Stimulated activated CD8-positive, alpha-beta memory T cell treated with anti-CD3 and anti-CD28 coated beads, Interleukin-4, amount 100 ng/mL, for 24 hours (primary cell): ENCODE measurements at places on chromosomes 12 and 14.

DNA sequence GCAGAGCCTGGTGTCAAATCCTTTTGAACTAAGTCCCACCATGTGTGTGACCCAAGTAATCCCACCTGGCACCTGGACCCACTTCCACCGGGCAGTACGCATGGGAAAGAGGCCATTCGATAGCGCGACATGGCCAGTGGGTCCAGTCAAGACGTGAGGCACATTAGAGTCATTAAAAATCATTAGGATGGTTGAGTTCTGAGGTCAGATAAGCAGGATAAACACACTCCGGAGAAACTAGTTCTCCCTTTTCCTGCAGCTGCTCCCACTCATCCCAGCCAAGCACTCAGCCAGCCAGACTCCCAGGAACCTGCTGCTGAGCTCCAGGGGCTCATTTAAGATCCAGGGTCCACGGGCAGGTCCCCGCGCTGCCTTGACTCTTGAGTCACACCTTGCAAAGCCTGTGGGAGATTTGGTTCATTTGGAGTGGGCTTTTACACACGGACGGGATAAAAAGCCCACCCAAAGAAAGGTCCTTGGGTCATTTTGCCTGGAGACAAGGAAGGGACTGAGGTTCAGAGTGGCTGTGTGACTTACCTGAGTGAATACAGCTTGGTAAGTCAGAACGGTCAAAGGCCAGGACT lies 313.9 kb downstream of the BCL11B start:
- DNase-seq: no peak

- no peak for DNase-seq
Observed at GRCh38 chr12:89544681-89545184, 18.9 kb upstream of the POC1B start.

- DNase-seq: no peak
Observed at GRCh38 chr14:38761033-38761432, 342.0 kb downstream of the SEC23A start.

DNA sequence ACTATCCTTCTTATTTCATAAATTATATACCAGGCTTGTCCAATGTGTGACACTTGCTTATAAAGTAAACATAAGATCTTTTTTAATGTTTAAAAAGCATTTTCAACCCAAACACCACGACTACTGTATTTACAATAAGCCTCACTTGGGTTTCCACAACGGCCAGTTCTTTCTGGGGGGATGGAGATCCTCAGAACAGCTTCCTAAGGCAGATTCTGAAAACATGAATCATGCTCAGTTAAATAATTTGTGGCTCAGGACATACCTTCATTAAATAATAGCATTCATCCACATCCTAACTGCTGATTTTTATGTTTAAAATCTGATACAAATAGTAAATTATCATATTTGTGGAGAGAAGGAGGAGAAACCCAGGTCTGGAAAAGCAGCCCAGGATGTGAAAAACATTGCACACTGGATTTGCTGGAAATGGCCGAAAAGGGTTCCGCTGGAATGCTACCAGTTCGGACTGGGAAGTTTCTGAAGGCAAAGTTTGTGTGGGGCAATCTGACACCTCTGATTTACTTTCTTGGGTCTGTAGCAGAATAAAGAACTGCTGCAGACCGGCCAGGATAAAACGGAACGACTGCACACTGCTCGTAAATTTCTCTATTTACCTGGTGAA lies 597 bp downstream of the GLT8D2 start:
- DNase-seq: no peak

DNA sequence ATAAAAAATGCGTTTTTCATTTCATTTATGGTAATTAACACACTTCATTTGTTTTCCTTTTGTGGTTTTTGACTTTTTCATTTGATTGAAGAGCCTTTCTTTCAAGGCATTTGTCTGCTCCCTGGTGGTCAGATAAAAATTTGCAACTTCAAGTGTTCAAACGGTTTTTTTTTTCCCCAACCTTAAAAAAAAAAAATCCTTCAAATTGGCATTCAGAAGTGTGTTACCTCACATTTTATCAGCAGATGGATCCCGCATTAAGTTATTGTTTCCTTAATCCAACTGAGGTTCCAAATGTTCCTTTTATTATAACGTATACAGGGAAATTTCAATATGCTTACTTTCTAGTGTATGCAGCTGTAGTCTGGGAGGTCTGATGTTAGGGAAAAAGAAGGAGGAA lies 47.2 kb downstream of the MYF5 start:
- DNase-seq: no peak

- DNase-seq: peak; percentile 67
Observed at GRCh38 chr12:100154474-100155247, 12.0 kb upstream of the BLTP3B start.

GRCh38 chr14:93186466-93186865 lies 1.3 kb downstream of the LYSET start:
- DNase-seq: no peak

DNA sequence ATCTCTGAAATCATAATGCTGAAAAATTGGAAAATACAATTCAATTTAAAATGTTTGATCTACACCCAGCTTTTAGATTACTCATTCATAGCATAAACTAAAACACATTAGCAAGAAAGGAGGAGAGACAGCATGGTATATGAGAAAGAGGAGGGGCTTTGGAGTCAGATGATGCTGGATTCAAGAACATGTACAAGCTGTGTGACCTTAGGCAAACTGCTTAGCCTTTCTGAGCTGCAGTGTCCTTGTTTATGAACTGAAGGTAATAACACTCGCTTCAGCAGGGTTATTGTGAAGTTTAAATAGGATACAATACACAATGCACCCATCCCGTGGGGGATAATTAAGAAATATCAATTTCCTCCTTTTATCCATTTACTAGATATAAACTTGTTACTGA lies 79.2 kb downstream of the MAP1LC3B2 start:
- no peak for DNase-seq

GRCh38 chr14:92670643-92671366 lies 77.6 kb downstream of the LGMN start:
- DNase-seq: no peak

DNA sequence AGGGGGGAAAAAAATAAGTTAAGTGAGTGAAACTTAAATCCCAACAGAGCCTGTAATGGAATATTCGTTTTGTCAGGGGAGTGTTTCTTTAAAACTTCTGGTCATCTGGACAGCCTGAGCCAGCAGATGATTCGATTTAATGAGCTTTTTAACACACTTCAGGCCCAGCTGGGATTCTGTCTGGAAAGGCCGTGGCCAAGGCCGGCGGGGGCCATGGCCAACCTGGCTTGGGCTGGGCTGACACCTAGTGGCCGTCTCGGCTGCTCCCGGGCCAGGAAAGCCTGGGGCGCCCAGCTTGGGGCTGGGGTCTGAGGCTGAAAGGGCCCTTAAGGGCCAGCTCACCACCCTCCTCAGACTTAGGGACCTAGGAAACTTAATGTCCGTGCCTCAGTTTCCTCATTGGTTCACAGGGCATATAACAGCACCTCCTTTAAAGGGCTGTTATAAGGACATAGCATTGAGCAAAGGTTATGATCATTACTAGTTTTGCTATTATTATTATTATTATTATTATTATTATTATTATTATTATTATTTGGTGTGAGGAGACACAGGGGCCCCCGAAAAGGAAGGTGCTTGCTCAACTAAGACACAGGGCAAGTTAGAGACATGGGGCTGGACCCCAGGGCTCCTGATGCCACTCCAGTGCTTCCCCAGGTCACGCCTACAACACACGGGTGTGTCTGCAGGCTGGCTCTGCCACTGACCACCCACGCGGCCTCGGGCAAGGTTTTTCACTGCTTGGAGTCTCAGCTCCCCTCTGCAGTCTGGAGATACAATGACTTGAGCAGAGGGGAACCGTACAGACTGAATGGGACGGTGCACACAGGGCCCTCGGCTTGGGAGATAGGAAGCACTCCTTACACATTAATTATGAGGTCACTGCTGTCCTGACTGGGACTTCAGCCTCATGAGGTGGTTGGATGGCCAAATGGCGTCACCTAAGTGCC lies 84.0 kb downstream of the SYNE3 start:
- no peak for DNase-seq

GRCh38 chr12:63966606-63966975 lies 122.1 kb downstream of the SRGAP1 start:
- no peak for DNase-seq

DNA sequence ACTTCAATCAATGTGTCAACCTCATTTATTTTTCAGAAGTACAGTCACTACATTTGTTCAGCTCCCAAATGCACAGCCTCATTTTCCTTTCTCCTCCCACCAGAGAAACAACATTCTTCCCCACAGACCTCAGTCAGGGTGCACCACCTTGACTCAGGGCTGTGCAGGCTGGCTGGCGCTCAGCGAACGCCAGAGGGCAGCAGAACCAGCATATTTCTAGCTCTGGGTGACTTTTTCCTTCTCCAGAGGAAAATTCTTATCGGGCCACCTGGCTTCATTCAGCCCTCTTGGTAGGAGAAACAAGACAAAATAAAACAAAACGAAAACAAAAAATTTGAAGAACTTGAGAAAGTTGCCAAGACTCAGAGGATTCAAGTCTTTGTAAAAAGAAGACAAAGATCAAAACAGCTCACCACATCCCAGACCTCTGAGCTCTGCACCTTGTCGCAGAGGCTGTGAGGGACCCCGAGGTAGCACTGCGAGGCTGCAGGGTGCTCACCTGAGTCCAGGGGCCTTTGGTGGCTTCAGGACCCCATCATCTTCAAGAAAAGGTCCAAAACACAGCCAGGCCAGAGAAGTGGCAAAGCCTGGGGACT lies 33.7 kb downstream of the PAH start:
- DNase-seq: peak; percentile 4

DNA sequence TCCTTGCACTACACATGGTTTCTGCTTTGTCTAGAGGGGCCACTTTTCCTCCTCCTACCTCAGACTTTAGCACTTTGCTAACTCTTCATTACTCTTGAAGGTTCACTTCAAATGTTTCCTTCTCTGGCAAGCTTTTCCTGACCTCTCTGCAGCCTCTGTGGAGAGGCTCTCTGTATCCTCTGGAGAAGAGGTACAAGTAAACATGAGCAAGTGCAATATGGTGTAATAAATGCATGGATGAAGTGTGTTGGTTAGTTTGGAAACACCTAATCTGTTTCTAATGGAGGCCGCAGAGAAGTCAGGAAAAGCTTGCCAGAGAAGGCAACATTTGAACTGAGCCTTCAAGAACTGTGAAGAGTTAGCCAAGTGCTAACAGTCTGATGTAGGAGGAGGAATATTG lies 329.3 kb downstream of the GRIN2B start:
- DNase-seq: no peak

GRCh38 chr12:67068204-67068731 lies 200.9 kb upstream of the CAND1 start:
- DNase-seq: no peak

- no peak for DNase-seq
Observed at GRCh38 chr12:119714614-119715267, 46.8 kb downstream of the PRKAB1 start.

GRCh38 chr12:30870491-30871265 lies 55.9 kb upstream of the TSPAN11 start:
- DNase-seq: no peak

DNA sequence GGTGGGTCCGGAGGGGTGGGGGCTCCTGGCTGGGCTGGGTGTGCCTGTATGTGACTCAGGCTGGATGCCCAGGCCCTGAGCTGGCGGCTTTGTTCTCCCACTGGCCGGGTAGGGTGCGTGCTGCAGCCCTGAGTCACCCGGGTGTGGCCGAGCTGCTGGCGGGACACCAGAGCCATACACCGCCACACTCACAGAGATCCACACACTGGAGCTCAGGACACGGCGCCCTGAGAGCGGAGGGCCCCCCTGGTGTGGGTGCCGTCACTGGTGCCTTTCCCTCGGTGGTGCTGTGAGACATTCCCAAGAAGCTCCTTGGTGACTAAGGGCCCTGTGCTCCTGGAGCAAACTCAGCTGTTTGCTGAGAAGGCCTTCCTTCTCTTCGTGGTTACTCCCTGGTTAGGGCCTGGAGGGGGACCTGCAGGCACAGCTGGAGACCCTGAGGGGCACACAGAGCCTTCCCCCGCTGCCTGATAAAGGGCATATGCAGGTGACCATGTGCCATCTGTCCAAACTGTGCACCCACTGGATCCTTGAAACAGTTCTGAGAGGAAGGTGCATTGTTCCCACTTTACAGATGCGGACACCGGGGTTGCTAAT lies 44.3 kb downstream of the KRT80 start:
- DNase-seq: no peak

DNA sequence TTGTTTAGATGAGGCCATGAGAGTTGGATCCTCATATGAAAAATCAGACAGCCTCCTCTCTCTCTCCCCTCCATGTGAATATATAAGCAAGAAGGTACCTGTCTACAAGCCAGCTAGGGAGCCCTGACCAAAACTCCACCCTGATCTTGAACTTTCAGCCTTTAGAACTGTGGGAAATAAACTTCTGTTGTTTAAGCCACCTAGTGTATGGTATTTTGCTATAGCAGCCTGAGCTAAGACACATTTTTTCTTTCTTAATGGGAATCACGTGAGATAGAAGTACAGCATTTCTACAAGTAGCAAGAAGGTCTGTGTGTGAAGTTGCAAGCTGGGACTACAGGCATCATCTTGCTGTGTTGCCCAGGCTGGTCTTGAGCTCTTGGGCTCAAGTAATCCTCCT lies 16.3 kb upstream of the ABHD12B start:
- DNase-seq: no peak

GRCh38 chr12:8996682-8997405 lies 7.5 kb downstream of the KLRG1 start:
- DNase-seq: no peak

- DNase-seq: no peak
Observed at GRCh38 chr12:52035190-52035589, 16.1 kb upstream of the NR4A1 start.

- no peak for DNase-seq
Observed at GRCh38 chr14:94395888-94396574, 7.6 kb upstream of the SERPINA1 start.

DNA sequence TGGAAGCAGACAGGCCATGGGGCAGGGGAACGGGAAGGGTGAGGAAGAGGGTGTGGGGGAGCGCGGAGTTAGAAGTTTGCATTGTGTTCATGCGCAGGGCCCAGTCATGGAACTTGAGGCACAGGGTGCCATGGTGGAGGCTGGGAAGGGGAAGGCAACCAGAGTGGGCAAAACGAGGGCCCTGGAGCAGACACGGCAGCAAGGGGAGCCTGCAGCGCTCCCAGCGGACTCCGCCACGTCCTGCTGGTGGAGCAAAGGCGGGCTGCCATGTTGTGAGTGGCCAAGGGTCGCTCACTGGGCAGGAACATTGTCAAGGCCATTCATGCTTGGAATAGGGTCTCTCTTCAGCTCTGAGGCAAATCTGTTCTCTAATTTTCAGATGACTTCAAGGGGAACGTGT lies 20.5 kb downstream of the DEGS2 start:
- no peak for DNase-seq

GRCh38 chr12:99260456-99260996 lies 387.0 kb upstream of the GARIN6 start:
- no peak for DNase-seq
